Lower leg skin (tissue), 4 donors: ENCODE measurements at places on chromosomes 7 and 10. TPM values are rescaled to one million over a fixed set of nuclear protein-coding genes. Genes with fewer than 3 reads are reported as not detected.

The DGKI gene
- total RNA-seq: 2.1 TPM

The OPN4 gene
- 0.38 TPM for total RNA-seq

The ZNF786 gene
- 8.3 TPM for total RNA-seq

The PAX2 gene
- not detected for total RNA-seq

The PILRA gene
- 4.4 TPM for total RNA-seq

The AZGP1 gene
- 519 TPM for total RNA-seq

The SCRN1 gene
- 8.5 TPM for total RNA-seq

The BEND7 gene
- total RNA-seq: 8.1 TPM

The SLC13A1 gene
- not detected for total RNA-seq

The PRKG1 gene
- 1.5 TPM for total RNA-seq

The TRIM73 gene
- total RNA-seq: 1.6 TPM

The FLNC gene
- total RNA-seq: 11.1 TPM

The INSYN2A gene
- total RNA-seq: not detected
